ENCODE measurements at places on chromosomes 16 and 17. TPM values are rescaled to one million over a fixed set of nuclear protein-coding genes. Genes with fewer than 3 reads are reported as not detected.

- ATAC-seq, result no peak
Measured at GRCh38 chr17:61723183-61723582, 132.2 kb upstream of the NACA2 start.

DNA sequence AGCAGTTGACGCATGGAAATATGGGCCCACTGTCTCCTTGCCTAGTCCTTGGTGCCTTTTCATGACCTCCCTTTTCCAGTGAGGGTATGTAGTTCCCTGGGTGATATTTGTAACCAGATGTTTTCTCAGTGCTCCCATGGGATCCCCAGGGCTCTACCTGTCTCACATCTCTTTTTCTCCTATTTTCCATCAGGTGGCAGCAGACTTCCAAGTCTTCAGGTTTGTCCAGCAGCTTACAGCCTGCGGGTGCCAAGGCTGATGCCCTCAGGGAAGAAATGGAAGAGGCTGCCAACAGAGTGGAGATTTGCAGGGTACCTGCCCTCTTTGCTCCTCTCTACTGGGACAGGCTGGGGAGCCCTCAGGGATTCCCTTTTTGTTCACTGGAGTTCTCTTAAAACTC lies 89.1 kb downstream of the ELAC2 start:
- no peak for ATAC-seq

GRCh38 chr17:78999947-79000395 lies 9.6 kb downstream of the CANT1 start:
- no peak for ATAC-seq

DNA sequence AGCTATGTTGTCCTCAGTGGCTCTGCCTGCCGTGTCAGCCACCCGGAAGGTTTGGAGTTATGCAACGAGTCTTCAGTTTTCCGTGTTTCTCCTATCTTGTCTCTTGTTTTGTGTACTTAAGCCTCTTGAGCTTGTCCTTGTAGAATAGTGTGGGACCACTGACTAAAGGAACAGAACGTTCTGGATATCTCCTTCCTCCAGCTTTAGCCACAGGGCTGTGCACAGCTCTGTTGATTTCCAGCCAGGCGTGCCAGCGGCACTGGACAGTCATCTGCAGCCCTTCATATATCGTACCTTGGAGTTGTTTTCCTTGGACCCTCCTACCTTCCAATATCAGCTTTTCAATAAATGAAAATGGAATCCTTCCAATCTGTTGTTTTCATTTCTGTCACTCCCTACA lies 39.8 kb downstream of the TMEM11 start:
- ATAC-seq, result no peak

KRTAP4-9 gene
- not detected for total RNA-seq

All from motor neuron (in vitro differentiated cells).